Glomerular endothelial cell (primary cell): ENCODE measurements at places on chromosomes 4 and X. TPM values are rescaled to one million over a fixed set of nuclear protein-coding genes. Genes with fewer than 3 reads are reported as not detected.

The PASD1 gene
- total RNA-seq, result not detected in 2 replicates

The TRIM75 gene
- total RNA-seq, result not detected in 2 replicates

The ADH4 gene
- total RNA-seq, result not detected in 2 replicates

The AFM gene
- not detected in 2 replicates for total RNA-seq

The CYBB gene
- not detected in 2 replicates for total RNA-seq

The KLHL13 gene
- 3.9 and 6.2 TPM in 2 replicates for total RNA-seq

The HPSE gene
- total RNA-seq, result 3.5 and 6.0 TPM in 2 replicates

The SMIM10 gene
- 0.29 and 0.76 TPM in 2 replicates for total RNA-seq

- no peak for DNase-seq
These were observed 225.2 kb downstream of the ADGRL3 start for GRCh38 chr4:61425315-61425714.

DNA sequence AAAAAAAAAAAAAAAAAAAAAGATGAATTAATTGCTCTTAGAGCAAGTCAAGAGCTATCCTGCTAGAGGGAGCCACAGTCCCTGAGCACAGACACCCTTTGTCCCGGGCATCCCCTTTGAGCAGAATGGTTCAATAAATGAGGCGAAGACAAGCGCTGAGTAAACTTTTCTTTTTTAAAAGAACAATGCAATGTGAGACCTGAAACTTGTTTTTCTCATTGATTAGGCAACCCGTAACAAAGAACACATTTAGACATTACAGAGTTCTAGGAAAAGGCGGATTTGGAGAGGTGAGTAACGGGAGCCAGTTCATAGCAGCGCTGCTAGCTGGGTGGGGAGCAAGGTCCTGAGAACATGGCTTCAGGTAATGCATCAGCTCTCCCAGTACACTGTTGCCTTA is 46.1 kb downstream of the GRK4 start:
- no peak for DNase-seq

DNA sequence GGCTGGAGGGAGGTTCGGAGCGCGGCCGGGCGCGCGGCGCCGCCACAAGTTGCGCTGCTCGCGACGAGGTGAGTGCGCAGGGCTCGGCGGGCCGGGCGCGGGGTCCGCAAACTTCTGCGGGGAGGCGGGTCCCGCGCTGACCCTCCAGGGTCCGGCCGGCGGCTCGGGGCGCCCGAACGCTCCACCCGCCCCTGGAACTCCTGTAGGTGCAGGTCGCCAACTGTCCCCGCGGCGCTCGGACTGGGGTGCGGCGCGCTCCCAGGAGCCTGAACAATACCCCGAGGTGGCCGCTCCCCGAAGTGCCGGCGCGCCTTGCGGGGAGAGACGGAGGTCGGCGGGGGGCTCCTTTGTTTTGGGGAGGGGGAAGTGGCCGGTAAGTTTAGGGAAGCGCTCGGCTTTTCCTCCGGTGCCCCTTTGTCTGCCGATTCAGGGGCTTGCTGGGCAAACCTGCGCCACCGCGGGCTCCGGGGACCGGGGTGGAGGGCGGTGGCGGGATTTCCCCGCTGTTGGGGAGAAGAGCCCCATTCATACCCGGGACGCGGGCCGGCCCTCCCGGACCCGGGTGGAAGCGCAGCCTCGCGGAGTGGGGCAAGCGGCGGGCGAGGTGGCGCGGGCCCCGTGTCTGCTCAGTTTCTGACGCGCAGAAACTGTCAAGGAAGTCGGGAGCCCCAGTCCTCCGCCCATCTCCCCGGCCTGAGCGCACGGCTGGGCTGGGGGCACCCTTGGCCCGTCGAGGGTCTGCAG is 694 bp downstream of the TBL1X start:
- DNase-seq, result no peak

DNA sequence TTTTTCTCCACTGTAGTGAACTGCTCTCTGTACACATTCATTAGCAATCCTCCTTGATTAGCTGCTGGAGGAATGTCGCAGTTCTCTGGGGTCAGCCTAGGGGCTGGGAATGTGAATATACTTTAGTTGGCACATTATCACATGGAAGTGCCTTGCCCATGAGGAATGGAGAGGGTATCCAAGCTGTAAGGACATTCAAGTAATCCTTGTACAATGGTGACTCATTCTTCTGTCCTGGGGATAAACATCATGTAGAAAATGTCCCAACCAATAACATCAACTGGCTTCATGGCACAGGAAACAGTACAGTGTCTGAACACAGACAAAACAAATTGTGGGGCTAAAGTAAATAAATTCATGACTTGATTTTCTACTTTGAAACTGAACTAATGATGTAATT is 147.1 kb downstream of the GLRA2 start:
- no peak for DNase-seq

- no peak for DNase-seq
These were observed 436.5 kb upstream of the FTHL17 start for GRCh38 chrX:31508338-31508737.

- DNase-seq, result no peak
These were observed 83.8 kb upstream of the HHIP start for GRCh38 chr4:144562019-144562705.

GRCh38 chr4:93718233-93718632 is 110.3 kb upstream of the ATOH1 start:
- DNase-seq, result no peak

DNA sequence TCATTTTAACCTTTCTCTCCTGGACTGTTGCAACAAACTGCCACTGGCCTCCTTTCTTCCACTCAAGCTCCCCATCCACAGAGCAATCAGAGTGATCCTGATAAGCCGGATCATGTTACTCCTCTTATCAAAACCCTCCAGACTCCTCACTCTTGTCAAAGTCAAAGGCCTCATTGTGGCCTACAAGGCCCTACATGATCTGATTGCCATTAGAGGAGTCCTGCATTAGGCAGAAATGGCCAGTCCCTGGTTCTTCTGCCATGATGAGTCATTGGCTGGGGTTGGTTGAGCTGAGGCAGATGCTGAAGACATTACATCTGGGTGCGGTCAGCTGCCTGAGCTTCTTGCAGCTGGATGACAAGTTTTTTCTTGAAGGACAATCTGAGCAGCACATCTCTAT is 32.7 kb upstream of the CASK start:
- no peak for DNase-seq

GRCh38 chr4:60589425-60589824 is 610.7 kb upstream of the ADGRL3 start:
- no peak for DNase-seq

DNA sequence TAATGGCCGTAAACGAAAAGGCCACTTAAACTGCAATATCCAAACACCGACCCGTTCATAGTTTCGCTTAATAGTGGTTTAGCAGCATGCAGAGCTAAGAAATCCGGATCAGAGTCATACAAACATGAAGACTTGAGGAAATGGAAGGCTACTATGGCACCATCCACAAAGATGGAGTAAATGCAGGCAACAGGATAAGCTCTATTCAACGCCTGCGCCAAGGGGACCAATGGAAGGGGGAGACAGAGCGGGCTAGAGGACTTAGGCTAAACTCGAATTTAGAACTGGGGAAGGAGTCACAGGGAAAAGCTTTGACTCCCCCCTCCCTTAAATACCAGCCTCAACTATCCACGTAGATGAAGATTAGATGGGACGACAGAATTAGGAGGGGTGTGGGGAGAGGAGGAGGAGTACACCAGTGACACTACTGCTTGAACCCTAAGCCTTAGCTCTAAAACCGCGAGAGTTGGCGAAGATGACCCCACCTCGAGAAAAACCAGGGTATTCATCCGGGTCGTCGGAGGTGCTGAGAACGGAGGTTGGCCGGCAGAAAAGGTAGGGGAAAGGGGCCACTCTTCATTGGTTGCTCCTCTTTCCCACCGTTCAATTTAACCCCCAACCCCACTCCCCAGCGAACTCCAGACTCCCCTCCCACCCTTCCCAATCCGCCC is 3.5 kb downstream of the HUWE1 start:
- DNase-seq, result no peak

DNA sequence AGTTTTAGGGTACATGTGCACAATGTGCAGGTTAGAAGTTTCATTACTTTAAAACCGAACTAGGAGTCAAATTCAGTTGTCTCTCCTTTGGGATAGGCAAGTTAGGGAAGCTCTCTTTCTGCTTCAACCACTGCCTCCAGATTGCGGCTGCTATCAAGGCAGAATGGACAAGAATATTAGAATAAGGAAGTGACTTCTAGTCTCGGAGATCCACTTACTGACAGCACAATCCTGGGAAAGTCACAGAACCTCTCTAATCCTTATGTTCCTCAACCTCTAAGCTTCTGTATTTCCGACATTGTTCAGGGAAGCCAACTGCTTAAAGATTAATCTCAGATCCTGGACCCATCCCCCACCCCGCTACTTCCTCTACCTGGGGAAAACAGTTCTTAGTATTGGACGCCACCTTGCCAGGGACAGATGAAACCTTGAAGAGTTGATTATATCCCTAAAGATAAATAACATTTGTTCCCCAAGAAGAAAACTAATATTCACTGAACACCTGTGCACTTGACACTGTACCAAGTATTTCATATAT is 2.1 kb downstream of the NUP62CL start:
- DNase-seq, result no peak

DNA sequence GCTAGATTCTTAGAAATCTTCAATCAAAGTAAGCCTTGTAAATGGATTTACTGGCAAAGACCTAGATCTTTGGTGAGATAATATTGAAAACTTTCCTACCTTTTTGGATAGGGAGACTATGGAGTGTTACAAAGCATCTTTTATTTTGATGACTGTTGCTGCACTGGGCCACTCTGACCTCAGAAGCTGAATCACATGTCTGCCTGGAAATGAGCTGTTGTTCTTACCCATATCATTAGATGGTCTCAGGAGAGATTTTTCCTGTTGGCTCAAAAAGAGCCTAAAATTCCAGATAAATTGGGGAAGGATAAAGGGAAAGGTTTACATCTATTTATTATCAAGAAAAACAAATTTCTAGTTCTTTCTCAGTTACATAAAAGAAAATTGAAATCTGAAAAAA is 127.5 kb upstream of the BMP3 start:
- DNase-seq, result no peak

DNA sequence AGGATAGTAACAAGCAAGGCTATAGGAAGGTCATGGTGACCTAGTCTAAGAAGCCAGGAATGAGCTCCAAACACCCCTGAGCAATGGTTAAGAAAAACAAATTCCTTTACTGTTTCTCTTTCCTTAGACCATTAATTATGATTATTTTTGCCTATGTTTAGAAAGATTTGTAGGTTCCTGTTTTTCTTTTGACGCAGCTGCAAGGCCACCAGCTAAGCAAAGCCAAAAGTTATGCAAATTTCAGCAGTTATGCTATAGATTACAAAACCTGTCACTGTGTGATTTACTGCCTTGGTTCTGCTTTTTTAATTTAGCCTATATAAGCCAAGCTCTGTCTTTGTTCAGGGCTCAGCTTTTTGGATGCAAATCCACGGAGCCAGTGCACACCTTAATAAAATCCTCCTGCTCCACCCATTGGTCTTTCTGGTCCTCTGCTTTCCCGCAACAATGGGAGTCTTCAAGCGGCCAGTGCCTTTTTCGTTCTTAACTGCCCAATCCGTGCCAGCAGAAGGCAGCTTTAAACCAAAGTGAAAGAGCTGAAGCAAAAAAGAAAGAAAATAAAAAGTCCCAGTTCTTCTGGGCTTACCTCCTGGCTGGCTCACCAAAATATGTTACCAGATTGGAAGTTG is 1.4 kb upstream of the CEP135 start:
- DNase-seq, result no peak
